Fibroblast of skin of left biceps (primary cell): ENCODE measurements at places on chromosomes 4 and X.
A peak's percentile ranks its signal among the peaks of the same experiment; 100 is the strongest.

DNA sequence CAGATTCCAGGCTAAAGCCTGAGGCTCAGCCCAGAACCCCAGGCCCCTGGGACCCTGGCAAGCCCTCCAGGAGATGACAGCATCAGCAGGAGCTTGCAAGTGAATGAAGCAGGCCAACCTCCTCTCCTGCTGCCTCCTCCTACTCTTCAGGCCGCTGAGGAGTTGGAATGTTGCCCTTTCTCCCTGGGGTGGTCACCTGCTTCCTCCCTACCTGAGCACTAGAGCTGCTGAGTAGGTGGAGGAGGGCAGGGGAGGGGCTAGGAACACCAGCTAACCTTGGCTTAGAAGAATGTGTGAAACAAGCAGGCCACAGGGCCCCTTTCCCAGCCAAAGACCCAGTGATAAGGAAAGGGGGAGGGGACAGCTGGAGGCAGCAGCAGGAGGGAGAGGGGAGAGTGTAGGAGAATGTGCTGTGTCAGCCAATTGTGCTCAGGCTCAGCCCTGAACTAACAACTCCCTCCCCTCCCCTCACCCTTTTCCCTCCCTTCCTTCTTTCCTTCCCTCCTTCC, 58.0 kb downstream of the PJA1 start:
- no peak for DNase-seq

GRCh38 chr4:171714791-171715454, 98.3 kb upstream of the GALNTL6 start:
- DNase-seq: no peak

DNA sequence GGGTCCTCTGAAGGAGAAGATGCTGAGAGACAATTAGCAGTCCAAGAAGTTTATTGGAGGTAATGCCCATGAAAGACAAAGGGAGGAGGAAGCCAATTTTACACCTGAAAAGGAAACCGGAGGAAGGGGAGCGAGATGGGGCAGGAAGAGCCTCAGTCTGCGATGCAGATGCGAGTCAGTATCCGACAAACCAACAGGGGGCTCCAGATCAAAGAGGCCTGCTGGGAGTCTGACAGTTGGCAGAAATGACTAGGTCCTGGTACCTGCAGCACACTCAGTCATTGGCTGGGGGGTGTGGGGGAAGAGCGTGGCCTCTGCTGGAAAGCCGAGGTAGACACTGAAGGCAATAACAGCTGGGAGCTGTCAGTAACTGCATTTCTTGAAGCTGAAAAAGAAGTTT, 231.1 kb upstream of the CENPE start:
- no peak for DNase-seq

DNA sequence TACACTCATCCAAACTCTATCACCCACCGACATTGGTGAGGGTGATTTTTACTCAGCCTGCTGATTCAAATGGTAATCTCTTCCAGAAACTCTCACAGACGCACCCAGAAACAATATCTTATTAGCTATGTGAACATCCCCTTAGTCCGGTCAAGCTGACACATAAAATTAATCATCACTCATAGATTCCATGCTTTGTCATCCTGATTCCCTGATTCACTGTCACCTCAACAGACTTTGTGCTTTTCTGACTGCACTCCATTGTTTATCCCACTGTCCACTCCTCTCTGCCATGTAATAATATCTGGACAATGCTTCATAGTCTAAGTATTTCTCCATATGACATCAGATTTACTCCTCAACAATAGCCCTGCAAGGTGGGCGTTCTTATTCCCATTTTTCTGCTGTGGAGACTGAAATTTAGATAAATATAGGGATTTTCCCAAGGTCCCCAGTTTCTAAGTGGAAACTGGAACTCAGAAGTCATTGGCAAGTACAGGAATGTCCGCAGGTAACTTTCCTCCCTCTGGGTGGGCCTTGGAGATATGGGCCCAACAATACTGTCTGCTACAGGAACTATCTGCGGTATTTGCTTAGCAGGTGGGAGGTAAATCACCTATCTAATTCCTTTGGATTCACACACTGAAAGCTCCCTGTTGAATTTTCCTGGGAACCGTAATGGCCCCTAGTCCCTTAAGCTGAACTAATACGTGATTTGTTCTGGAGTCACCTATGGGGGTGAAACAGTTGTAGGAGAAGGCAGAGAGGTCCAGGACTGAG, 228.6 kb upstream of the BCOR start:
- DNase-seq: no peak

- no peak for DNase-seq
These were observed 479.5 kb upstream of the FAM47C start for GRCh38 chrX:36528661-36529060.

- DNase-seq: no peak
These were observed 1.3 kb downstream of the QDPR start for GRCh38 chr4:17510582-17510981.

DNA sequence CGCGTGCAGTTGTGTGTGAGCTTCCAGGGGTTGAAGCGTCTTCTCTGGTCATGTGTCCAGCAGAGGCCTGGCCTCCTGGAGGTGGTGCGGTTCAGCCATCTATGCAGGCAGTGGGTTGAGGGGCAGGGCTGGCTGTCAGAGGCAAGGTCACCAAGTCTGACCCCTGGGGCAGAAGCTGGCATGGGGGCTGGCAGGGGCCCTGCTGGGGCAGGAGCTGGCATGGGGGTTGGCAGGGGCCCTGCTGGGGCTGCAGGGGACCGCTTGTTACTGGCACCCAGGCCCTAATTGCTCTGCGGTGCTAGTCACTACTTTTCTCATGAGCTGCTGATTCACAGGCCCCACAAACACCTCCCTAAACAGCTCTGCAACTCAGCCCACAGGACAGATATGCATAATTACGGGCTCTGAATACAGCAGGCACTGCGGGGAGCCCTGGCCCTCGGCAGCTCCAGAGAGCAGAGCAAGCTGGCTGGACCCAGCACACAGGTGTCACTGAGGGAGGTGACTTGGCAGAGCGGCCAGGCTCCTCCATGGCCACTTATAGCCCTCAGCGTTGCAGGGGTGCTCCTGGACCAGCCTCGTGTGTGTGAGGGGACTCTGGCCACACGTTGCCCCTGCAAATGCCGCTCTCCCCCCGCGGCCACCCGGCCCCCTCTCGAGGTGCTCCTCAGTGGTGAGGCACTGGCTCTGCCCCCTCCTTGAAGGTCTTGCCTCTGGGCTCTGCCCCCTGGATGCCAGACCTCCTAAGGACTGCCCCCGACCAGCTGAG, 32.7 kb downstream of the CPLX1 start:
- no peak for DNase-seq

- DNase-seq: no peak
These were observed 118.4 kb upstream of the LNX1 start for GRCh38 chr4:53709693-53710092.

DNA sequence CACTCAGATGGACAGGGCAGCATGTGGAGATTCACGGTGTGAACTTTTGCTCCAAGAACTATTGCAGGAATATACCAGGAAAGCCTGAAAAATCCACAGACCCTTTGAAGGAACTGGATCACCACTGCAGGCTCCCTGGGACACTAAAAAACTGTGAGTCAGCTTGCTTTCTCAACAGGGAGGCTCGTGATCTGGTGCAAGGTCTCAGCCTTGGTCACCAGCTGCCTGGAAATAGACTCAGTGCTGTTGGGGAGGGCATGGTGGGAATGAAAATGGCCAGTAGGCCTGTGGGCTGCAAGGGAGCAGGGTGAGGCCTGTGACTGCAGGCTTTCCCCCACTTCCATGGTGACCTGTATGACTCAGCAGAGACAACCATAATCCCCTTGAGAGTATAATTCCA, 426.4 kb upstream of the RPS6KA3 start:
- DNase-seq: no peak

GRCh38 chrX:130295519-130296296, 27.0 kb upstream of the ZNF280C start:
- no peak for DNase-seq

DNA sequence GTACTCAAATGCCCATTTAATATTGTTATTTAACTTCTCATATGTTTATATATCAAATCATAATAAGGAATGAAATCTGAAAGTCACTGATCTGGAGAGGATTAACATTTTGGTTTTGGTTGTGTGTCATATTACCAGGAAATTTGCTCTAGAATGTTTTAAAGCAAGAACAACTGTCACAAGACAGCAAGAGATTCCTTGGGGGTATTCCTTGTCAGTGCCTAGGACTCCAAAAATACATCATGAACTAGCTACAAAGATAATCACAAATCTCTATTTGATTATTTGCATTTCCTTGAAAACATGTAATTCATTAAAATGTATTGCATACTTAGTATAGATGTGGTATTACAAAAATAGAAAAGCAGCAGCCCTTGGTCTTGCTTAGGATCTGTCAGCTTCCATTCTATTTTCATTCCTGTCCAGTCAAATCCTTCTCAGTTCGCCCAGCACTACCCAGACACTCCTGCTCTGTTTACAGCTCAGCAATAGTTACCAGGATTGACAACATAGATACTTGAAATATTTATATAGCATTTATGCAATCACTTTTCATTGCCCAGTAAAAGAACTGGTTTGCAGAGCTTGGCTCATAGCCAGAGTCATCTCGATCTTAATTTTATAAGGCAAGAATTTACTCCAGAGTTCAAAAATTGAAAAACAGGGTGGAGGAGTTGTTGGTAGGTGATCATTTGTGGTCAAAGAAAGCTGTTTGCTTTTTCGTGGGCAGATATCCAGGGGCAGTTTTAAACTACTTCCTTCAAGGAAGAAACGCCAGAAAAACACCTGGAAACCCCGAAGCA, 9.2 kb upstream of the BMP3 start:
- DNase-seq: no peak

DNA sequence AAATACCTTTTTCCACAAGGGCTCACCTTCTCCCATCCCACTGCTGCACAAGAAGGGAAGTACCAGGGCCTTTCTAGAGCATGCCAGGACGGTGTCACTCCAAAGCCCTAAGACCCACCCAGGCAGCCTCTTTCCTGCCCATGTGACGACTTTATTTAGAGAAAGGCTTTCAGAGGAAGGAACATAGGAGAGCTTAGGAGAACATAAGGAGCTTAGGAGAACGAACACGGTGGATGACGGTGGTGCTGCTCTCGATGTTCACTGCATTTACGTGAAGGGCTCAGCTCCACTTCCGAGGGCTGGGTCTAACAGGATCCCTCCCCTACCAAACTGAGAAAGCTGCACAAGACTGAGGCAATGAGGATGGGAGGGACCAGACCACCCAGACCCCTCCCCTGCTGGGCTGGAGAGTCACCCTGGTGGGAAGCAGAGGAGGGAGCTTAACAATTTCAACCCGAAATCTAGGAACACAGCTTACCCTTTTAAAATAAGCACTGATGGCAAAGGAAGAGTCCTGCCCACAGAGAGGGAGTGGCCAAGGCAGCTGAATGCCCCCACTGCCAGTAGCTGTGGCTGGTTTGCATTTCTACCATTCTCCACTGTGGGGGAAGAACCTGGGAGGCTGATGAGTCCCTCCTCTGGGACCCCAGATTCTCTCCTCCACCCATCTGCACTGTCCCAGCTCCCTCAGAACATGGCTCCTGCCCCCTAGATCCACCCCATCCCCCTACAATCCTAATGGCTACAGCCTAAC, 29.8 kb downstream of the ZFYVE28 start:
- DNase-seq: no peak

GRCh38 chr4:74451214-74451661, 6.3 kb downstream of the AREG start:
- DNase-seq: no peak

DNA sequence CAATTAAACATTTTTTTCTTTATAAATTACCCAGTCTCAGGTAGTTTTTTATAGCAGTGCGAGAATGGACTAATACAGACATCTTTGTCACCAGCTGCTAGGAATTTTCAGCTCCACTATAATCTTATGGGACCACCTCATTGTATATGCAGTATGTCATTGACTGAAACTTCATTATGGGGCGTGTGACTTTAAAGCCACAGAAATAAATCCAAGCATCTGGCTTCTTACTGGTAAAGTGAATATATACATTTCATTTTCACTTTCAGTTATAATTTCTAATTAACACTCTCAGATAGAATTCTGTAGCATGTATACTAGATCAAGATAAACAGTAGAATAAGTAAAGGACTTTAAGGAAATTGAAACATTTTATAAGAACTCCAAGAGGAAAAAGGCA, 21.9 kb downstream of the IL15 start:
- DNase-seq: no peak

DNA sequence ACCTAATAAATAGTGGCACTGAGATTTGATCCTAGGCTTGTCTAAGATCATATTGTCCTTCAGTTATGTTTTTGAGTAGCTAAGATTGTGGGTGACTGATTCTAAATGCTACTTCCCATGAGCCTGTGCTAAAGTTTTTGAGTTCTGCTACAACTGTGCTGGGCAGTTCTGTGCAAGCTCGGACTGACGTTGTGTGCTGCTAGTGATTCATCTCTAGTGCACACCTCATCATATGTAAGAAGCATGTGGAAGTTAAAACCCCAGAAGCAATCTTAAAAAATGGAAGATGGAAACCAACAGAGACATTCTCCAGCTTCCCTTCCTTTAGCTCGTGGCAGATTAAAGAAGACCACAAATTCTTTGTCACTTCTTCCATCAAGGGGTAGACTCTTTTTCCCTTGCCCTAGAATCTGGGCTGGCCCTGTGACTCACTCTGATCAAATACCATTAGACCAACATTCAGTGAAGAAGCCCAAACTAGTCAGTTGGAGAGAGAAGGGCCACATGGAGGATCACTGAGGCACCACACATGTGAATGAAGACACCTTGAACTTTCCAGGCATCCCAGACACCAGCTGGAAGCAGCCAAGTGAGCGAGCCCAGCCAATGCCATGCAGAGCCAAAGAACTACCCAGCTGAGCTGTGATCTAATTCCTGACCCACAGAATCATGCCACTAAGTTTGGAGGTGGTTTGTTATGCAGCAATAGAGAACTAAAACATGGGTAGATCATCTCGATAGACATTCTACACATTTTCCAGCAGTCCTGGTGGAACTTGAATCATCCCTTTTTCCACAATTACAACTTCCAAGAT, 16.8 kb downstream of the ARHGAP6 start:
- no peak for DNase-seq

- no peak for DNase-seq
These were observed at the start of gene SPON2 for GRCh38 chr4:1172228-1172851. SPON2 (minus strand) TSS chr4:1172583.

- DNase-seq: peak; percentile 19
These were observed 4.0 kb downstream of the GRIA3 start for GRCh38 chrX:123188081-123188480.

- DNase-seq: no peak
These were observed 37.2 kb downstream of the FRMD7 start for GRCh38 chrX:132090403-132091159.

DNA sequence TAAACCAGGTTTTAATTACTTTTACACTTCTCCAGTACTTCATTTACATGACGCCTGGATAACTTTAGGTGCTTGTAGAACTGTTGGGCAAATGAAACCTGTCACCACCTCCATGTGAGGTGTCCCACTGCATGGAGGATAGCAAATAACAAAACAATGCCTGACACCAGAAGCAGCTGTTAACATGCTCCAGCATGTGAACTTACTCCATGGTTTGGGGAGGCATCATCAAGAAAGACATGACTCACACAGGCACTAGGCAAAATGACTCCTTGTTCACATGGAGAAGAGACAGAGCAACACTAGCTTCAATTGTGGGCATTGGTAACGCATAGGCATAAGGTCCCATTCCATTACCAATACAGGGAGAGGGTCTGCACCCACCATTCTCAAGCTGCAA, 198.1 kb upstream of the F9 start:
- DNase-seq: no peak

GRCh38 chr4:142341268-142341667, 504.8 kb downstream of the INPP4B start:
- no peak for DNase-seq
